ENCODE measurements at places on chromosomes 2 and 18.

DNA sequence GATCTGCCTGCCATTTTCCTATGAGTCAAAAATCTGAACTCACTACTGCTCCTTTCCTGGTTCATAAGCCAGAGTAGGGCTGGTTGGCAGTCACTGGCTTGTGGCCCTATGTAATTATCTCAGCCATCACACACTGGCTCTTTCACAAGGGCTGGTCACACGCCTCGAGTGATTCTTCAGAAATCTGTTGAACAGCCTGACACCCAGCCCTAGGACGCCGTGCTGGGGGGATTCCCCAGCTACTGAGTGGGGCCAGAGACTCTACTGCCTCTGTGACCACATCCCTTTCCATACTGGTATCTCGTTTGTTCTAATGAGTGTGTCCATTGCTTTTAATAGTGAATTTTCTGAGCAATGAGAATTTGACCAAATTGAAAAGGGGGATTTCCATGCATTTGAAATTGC, 45.8 kb upstream of the RBM44 start:
- no peak for DNase-seq

GRCh38 chr2:158269143-158269542, 167.5 kb downstream of the UPP2 start:
- DNase-seq = no peak

- DNase-seq = no peak
These were observed 247.0 kb upstream of the SYT4 start for GRCh38 chr18:43524260-43524659.

DNA sequence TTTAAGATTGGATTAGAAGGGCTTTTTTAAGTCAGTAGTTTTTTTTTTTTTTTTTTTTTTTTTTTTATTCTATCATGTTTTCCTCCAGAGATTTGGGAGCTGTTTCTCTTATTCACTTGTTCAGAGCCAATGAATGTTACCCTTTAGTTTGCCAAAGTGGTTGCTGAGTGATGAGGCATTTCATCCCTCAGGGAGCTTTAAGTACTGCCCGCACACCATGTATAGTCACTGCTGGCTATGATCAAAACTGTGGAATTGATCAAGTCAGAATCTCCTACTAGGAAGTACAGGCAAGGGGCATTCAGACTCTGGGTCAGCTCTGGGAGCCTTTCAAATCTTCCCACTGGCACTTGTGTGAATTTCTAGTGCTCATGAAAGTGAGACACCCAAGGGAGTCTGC, 201.6 kb downstream of the IKZF2 start:
- no peak for DNase-seq

DNA sequence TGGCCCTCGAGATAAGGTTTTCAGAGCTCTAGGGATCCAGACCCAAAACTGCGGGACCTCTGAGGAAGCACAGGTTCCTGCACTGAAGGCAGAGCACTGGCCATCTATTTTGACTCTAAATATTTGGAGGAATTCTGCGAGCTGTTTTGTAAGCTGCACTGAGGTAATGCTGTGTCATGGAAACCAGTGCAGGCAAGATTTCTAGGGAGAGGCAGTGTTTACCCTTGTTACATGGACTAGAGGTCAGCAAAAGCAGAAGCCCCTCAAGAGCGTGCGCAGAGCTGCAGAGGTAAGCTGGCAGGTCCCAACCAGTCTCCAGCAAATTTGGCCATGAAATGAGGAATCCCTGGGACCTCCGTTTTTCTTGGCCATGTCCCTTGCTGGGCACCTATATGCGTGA, 137.3 kb downstream of the RNF152 start:
- DNase-seq = no peak

GRCh38 chr2:146730882-146731281, 1113.9 kb upstream of the ACVR2A start:
- DNase-seq = no peak

GRCh38 chr2:33167622-33168245, 221.0 kb downstream of the LTBP1 start:
- DNase-seq = no peak

DNA sequence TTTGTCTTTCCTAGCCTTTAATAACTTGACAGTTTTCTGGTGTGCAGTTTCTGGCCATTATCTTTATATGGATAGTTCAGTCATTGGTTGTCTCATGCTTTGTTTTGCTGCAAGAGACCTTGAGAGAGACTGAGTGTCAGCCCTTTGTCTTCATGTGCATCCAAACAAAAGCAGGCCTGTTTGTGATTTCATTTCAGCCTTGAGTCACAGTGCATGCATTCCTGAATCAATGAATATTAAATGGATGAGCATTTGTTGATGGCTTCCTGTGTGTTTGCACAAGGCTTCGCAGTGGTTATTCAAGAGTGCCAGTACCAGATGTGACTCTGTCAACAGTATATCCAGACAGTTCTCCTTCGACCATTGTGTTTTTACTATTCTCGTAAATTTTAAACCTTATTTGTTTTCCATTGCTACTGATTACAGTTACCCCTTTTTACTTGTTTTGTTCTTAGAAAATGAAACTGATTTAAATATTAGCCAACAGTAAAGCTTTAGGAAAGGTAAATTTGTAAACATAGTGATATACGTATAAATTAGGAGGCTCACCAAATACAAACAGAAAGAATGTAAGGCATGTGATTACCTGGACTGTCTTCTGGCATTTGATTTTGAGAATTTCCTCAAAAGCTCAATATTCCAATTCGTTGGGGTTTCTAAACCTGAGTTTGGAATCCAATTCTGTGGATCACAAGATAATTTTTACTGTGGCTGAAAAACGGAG, 319.8 kb downstream of the CTNNA2 start:
- no peak for DNase-seq

DNA sequence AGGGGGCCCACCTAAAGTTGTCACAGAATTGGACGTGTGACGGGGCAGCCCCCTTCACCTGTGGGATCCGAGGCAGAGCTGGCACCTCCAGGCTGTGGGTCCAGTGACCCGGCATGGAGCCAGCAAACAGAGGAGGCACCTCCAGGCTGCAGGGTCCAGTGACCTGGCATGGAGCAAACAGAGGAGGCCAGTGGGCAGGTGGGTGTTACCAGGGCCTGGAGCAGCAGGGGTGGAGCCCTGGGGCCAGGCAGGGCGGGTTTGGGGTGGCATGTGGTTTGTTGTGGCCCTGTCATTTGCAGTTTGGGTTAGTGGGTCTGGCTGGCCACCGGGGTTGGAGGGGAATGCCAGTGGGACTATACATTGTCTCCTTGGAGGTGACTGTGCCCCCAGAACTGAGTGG, 68.2 kb downstream of the HPCAL1 start:
- no peak for DNase-seq

DNA sequence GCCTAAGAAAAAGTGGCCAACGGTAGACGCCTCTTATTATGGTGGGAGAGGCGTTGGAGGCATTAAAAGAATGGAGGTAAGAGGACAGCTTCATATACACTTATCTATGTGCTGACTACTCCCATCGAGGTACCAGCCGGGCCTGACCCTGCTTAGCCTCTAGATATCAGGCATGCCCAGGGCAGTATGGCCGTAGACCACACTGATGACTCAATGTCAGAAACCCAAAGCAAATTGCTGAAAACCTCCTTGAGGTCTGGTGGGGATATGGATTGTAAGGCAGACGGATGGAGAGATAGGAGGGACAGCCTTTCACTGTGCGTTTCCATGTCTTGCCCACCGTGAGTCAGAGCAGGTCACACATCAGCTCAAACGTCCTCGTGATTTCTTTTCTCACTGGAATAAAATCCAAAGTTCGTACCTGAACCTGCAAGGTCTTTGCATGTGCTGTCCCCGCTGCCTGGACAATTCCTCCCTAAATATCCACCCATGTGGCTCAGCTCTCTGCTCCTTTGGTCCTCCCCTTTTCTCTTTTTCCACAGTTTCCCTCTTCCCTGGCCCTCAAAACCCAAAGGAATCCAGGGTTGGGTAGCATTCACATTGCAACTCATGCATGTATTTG, 168.9 kb downstream of the ANTXR1 start:
- DNase-seq = no peak

DNA sequence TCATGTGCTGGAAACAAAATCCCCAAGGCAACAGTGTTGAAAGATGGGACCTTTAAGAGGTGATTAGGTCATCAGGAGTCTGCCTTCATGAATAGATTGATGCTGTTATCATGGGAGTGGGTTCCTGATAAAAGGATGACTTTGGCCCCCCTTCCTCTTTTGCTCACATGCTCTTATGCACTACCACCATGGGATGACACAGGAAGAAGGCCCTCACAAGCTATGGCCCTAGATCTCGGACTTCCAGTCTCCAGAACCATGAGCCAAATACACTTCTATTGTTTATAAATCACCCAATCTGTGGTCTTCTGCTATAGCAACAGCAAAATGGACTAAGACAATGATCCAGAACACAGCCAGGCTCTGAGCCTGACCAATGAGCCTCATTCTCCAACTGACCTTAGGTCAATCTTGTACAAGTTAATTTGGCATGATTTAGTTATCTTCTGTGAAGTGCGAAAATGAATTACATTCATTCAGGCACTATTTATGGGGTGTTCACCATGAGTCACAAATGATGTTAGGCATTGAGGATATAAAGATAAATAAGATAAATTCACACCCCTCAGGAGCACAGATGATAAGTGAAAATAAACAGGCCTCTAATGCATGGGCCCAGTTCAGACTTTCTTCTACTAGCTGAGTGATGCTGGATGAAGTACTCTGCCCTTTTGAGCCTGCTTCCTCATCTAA, 37.7 kb upstream of the NT5C1B start:
- DNase-seq = no peak

DNA sequence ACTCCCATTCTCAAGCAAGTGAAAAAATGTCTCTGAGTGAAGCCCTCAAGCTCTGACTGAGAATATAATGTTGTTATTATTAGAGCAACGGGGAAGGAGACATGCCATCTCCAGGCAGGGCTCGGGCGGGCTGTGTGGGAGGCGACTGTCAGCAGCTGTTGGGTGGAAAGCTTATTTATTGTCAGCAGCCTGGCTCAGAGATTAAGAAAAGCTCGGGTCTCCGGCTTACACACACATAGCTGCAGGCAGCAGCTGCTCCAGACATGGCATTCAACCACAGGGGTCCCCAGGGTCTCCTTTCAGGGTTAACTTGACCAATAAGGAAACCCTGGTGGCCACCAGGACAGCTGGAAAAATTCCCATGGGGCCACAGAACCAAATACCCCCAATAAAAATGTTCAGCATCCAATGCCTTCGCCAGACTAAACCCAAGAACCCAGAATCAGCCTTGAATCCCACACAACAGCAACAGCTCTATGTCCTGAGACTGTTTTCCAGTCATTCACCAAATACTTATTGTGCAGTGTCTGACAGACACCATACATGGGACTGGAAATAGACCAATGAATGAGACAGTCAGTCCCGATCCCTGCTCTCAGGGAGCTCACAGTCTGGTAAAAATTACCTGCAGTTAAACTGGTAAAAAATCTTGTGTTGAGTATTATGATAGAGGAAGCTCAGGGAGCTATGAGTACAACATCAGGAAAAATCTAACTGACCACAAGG, 70.5 kb upstream of the RTN4 start:
- no peak for DNase-seq

GRCh38 chr2:42792087-42792582, 248 bp downstream of the HAAO start:
- no peak for DNase-seq

GRCh38 chr2:8819194-8819593, 18.2 kb downstream of the KIDINS220 start:
- DNase-seq = no peak

DNA sequence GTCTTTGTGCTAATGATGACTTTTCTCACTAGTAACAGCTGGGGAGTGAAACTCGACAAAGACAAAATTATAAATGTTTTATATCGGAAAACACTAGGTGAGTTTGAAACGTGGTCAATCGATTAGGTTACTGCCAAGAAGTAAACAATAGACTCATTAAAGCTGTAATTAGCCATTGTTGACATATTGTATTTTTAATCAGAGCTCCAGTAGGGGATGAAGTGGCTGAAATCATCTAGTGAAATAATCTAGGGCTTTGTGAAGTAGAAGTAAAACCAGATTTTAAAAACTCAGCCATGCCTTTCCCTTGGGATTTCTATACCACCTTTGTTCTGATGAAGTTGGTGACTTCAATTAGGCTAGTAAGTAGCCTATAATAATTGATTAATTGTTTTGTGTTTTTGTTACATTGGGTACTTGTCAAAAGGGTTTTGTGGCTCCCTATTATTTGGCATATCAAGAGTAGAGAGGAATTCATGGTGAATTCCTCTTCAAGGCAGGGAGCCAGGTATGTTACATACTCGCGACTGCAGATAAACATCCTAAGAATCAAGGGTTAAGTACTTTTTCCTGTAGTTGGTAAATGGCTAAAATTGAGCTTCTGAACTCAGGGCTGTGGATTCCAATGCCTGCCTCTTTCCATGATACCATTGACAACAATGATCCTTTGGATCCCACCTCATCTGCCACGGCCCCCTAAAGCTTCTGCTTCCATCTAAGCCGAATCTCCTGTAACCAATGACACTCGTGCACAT, 31.6 kb downstream of the RAB27B start:
- no peak for DNase-seq

GRCh38 chr2:43823751-43824150, 14.9 kb downstream of the ABCG5 start:
- DNase-seq = no peak

DNA sequence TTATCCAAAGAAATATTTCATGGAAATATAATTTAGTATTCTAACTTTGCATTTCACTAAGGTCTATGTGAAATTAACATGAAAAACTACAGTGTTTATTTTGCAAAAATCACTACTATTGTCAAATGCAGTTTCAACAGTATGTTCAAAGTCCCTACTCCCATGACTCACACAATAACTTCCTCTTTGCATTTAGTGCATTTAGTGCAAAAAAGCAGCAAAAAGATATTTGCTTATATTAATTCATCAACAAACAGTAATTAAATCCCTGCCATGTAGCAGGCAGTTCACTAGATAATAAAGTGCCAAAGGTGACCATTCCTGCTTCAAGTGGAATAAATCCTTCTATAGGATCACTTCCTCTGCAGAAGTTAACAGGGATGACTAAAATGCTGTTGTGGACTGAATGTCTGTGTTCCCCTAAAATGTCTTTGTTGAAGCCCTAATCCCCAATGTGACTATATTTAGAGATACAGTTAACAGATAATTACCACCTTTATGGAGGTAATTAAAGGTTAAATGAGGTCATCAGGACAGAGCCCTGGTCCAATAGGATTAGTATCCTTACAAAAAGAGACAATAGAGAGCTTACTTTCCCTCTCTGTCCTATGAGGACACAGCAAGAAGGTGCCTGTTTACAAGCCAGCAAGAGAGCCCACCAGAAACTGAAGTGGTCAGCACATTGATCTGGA, 61.7 kb downstream of the STK39 start:
- no peak for DNase-seq

GRCh38 chr18:67514901-67515540, 1.5 kb downstream of the DSEL start:
- no peak for DNase-seq

GRCh38 chr2:220835583-220835982, 736.5 kb downstream of the EPHA4 start:
- no peak for DNase-seq
